ENCODE measurements at places on chromosomes 4 and X.

- no peak for DNase-seq
Measured at GRCh38 chr4:66574145-66574978, 904.1 kb upstream of the EPHA5 start.

GRCh38 chrX:130728208-130728607, 174.8 kb downstream of the ENOX2 start:
- DNase-seq: no peak

DNA sequence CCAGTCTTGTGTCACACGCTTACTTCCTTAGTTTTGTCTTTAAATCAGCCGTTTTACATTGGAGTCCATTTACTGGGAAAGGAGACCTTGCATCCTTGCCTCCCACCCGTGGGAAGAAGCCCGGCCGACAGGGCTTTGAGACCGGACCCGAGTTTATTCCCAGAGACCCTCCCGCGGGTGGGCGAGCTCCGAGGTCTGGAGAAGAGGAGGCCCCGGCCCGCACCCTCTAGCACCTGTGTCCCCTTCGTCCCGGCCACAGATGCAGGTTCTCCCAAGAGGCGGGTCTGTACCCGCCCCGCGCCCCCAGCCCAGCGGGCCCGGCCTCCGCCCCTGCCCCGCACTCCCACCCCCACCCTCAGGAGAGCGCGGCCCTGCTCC, 3.8 kb upstream of the SLC26A1 start:
- no peak for DNase-seq

DNA sequence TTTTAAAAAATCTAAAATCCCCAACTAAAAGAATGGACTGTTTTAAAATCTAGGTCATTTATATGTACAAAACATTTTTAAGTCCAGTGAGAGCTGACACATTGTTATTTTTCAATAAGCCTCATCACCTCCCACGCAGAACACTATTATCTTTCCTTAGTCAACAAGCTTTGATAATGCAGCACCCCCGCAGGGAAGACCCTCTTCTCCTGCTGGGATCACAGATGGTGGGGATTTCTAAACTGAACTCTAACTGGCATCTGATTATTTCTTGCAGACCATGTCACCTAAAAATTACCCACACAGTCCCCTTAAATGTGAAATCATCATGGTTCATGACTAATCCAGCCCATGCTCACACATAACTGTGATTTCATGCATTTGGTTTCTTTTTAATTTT, 11.6 kb downstream of the SYTL4 start:
- DNase-seq: no peak

DNA sequence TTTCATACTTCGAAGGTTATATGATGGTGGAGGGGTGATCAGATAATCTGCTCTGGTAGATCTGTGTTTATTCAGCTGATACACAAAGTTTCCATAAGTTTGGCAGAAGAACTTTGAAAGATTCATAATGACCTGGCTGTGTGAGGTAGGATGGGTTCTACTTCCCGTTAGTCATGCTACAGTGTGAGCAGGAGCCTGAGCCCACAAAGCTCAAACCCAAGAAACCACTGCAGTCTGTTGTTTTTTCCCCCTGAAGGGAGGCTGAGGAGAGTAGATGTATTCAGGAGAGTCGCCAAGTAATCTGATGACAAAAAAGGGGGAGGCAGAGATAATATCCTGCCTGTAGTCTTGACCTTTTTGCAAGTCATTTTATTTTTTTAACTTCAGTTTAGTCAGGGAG, 52.8 kb upstream of the PPP3CA start:
- peak; percentile 5 for DNase-seq

GRCh38 chr4:91325495-91325894, 978.3 kb upstream of the GRID2 start:
- DNase-seq: no peak

- DNase-seq: no peak
Measured at GRCh38 chr4:111988514-111988913, 156.7 kb upstream of the FAM241A start.

DNA sequence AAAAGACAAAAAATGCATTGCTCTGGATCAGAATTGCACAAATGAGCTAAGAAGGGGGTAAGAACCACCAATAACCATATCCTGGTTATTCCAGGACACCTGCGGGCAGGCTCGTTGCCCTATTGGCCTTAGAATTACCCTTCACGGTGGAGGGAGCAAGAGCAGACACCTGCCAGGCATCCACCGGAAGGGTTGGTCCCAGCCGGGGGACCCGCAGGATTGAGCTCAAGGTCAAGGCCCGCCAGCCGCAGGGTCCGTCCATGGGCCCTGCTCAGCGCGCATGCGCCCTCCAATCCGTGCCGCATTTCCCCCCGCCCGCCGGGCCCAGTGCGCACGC, 575 bp downstream of the SLC25A6 start:
- DNase-seq: peak; percentile 98

GRCh38 chrX:63809173-63809572, 24.2 kb upstream of the ARHGEF9 start:
- no peak for DNase-seq

DNA sequence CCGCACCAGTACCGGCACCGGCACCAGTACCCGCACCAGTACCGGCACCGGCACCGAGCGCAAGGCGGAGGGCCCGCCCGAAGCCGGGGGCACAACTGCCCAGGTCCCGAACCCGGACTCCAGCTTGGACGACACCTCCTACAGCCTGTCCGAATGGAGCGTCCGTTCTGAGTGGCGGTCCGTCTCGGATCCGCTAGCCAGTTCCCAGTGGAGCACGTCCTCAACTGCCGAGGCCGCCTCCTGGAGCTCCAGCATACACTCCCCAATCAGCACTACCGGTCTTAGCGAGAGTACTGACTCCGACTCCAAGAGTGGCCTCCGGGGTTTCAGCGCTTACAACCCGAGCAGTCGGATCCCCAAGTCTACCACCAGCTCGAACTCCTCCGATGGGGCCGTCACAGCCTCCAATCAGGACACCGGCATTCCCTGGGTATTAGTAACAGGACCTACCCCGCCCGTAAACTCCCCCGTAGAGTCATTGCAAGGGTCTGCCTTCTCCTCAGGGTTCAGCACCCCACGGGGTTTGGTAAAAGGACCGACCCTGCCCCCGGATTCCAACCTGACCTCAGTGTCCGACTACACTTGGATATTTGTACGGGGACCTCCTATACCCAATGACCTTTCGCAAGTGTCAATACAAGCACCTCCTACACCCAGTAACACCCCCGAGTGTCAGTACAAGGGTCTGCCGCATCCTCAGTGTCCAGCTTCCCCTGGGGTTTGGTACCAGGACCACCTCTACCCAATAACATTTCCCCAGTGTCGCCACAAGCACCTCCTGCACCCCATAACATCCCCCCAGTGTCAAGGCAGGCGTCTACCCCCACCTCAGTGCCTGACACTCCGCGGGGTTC, 721 bp upstream of the MAOA start:
- peak; percentile 23 for DNase-seq

DNA sequence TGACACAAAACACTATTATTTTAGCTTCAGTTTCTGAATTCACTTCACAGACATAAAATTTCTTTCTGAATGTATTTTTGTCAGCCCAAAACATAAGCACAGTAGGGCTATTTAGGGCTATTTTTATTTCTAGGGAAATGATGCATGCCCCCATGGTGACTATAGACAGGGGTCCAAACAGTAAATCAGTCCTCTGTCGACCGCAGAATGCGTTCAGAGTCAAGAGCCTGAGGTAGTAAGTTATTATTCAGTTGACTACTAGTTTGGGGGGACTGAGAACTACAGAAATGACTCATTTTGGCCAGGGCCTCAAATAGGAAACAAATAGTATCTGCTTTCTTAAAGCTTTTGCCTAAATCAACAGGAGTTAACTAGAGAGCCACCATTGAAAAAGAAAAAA, 414.4 kb downstream of the AFF2 start:
- DNase-seq: no peak

GRCh38 chr4:142181021-142181420, 544.6 kb downstream of the IL15 start:
- DNase-seq: no peak

DNA sequence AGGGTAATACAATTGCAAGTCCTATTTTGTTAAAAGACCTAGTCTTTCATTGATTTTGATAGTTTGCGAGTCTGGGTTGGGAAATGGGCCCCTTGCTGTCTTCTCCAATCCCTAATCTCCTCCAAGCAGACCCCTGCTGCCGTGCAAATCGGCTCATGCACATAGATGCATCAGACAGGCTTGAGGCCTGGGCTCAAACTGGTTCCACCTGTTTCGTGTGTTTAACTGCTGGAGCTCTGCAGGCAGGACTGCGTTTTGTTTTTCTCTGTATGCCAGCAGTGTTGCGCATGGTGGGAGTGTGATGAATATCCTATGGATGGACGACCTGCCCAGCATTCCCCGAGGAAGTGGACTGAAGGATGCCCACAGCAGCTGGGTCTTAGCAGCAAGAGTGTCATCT, 133.9 kb downstream of the PDGFRA start:
- DNase-seq: no peak

DNA sequence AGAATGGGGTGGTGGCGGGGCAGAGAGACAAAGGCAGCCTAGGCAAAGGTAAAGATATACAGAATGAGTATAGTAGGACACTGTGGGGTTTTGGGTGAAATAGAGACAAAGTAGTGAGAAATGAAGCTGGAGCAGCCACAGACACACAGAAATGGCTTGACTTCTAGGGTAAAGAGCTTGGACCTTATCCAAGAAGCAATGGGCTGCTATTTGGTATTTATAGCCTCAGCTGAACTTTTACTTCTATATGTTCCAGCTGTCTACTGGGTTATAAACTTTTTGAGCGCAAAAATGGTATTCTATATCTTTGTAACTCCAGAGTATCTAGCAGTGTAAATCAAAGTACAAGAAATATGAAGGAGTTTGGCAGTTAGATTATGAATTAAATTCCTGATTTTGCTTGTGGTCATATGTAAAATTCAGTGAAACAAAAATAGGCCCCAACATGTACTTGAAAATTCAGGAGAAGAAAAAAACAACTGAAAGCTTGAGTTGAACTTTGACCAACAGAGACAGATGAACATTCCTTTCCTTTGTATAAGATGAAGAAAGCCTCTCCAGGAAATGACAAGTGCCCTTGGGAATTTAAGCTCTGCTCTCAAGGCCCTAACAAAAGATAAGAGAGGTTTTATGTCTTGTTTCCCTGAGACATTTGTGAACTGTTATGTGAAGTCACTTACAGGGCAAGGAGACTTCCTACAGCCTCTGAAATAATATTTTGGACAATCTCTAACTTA, 354.1 kb downstream of the CHIC1 start:
- peak; percentile 68 for DNase-seq

- no peak for DNase-seq
Measured at GRCh38 chr4:156832886-156833285, 138.7 kb downstream of the PDGFC start.

DNA sequence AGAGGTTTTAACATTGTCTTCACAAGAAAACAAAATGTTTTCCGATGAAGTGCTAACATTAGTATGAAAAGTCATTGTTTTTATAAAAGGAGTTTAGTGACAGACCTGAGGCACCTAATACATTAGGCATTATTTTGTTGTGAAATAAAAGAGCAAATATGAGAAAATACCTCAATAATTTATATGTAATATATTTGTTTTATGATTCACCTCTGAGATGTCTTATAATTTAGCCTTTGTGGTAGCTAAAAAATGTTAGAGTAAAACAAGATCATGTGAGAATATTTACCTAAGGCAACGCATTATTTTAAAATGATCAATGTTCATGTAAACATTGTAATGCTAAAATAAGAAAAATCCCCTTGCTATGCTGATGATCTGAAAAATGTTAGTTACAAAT, 100.9 kb upstream of the WDFY3 start:
- DNase-seq: no peak

DNA sequence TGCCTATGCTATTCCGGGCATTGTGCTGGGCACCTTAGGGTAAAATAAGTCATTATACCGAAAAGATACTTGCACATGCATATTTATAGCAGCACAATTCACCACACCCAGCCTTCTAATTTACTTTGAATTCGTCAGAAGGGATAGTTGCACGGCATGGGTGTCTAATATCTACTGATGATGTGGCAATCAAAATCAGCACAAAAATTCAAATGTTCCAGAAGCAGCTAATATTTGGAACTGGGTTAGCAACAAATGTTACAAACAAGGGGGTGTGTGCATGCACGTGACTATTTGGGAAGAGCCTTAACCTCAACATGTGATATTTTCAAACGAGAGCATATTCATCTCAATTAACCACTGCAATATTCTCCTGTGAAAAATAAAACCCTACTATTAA, 79.7 kb upstream of the PRSS48 start:
- no peak for DNase-seq

DNA sequence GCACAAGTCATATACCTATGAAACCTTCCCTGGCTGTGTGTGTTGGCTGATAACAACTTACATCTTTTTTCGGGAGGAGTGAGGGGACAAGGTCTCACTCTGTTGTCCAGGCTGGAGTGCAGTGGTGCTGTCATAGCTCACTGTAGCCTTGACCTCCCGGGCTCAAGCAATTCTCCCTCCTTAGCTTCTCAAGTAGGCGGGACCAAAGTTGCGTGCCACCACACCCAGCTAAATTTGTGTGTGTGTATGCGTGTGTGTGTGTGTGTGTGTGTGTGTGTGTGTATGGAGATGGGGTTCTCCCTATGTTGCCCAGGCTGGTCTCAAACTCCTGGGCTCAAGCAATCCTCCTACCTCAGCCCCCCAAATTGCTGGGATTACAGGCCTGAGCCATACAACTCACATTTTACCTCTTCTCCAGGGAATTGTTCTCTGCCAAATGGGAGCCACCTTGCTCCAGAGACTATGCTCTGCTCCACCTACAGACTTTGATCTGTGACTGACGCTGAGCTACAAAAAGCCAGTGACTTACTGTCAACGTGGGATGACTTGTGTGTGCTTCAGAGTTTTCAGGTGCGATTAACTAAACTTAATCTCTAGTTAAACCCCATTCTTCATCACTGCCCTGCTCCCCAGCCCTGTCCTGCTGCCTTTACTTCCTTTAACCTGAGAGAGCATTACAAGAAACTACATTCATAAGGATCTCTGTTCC, 2.0 kb upstream of the BEX4 start:
- no peak for DNase-seq

GRCh38 chr4:107117726-107118125, 81.6 kb upstream of the DKK2 start:
- no peak for DNase-seq

- peak; percentile 96 for DNase-seq
Measured at GRCh38 chrX:24150051-24150790, 692 bp downstream of the ZFX start.

- DNase-seq: no peak
Measured at GRCh38 chr4:102564399-102565059, 63.4 kb downstream of the NFKB1 start.

DNA sequence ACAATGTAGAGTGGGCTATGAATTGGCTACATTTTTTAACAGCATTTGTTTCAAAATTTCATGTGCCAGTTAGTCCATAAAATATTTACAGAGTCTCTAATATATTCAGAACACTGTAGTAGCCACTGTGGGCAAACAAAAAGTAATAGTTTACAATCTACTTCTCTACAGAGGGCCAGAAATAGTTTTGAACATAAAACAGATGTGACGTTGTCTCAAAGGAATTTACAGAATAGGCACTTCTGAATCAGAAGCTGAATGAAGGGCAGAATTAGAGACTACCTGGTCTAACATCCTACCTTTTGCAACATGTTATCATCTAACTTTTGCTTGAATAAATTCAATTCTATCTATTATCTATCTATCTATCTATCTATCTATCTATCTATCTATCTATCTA, 811.9 kb upstream of the EPHA5 start:
- no peak for DNase-seq

- DNase-seq: no peak
Measured at GRCh38 chr4:132383571-132384199, 765.4 kb upstream of the PCDH10 start.

- DNase-seq: no peak
Measured at GRCh38 chrX:132652871-132653270, 164.0 kb upstream of the MBNL3 start.
